ENCODE measurements at places on chromosomes 4 and X. TPM values are rescaled to one million over a fixed set of nuclear protein-coding genes. Genes with fewer than 3 reads are reported as not detected.

DNA sequence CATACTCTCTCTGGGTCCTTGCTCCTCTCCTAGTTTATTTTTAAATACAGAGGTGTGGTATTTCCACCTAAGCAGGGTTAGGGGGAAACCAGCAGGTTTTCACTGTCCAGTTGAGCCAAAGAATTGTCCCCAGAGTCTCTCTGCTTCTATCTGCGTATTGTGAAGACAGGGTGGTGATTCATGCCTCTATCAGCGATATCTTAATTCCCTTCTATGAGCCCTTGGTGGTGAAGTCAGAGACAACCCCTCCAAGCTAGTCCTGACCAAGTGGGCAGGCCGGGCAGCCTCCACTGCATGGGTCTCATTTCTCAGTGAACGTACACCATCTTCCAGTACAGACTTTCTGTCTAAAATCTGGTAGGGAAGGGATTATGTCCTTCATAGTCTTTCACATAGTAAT is 100.5 kb upstream of the GPR34 start:
- DNase-seq, result no peak
- H3K36me3 ChIP-seq, result no peaks in the 10 kb centered on the region
- no peaks in the 10 kb centered on the region for H3K4me1 ChIP-seq

GRCh38 chrX:69024161-69024736 is 141.0 kb downstream of the PJA1 start:
- peaks cover 5% of the 10 kb centered on the region for H3K4me1 ChIP-seq
- H3K27ac ChIP-seq, result no peak overlapping the region
- DNase-seq, result no peak
- no peaks in the 10 kb centered on the region for H3K27me3 ChIP-seq

GRCh38 chr4:174041555-174042105 is 241.8 kb downstream of the FBXO8 start:
- H3K27ac ChIP-seq, result no peak overlapping the region
- H3K4me3 ChIP-seq, result no peak overlapping the region
- H3K36me3 ChIP-seq, result no peaks in the 10 kb centered on the region
- H3K4me1 ChIP-seq, result peaks cover 19% of the 10 kb centered on the region
- no peaks in the 10 kb centered on the region for H3K27me3 ChIP-seq
- no peak for DNase-seq

Gene HTN3
- total RNA-seq, result not detected

Data from Caco-2 (cell line).